ENCODE measurements at places on chromosomes 6 and 20.
A peak's percentile ranks its signal among the peaks of the same experiment; 100 is the strongest.

DNA sequence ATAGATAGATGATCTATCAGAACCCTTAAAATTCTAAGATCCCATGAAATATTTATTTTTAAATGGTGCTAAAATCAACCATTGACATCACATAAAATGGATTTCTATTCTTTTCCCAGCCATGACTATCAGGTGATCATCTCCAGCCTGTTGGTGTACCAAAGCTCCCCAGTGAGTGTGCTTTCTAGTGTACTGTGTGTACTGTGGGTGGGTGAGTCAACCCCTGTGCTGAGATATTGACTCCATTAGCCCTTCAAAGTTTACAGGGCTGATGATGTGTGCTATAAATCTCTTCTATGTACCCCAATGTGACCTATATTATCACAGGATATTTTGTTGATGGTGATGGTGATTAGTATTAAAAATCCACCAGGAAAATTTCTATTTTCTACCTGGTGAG lies 344.6 kb downstream of the MMUT start:
- no peak for DNase-seq

DNA sequence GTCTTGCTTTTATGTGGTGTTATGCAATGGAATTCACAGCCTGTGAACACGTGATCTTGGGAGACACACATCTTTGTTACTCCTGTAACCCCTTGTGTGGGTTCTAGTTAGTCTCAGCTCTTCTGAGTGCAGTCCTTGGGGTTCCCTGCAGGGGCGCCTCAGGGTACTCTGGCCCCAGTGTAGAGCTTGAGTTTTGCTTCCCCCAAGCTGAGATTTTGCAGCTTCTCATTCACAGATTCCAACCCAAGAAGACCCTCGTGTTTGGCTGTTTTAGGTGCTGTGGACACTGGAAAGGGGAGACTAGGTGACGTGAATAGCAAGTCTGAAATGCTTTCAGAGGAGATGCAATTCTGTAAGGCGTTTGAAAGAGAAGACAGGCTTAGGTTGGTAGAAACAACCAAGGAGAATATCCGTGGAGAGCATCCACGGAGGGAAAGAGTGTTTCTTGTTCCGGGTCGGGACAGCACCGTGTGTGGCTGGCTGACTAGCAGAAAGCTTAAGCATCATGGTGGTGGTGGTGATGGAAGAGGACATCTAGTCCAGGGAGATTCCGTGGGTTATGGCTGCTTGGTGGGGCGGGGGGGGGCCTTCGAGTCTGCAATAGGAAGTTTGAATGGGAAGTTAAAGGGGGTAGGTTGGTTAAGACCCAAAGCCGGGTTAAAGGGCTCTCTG lies 30.1 kb downstream of the DUSP22 start:
- DNase-seq = no peak

DNA sequence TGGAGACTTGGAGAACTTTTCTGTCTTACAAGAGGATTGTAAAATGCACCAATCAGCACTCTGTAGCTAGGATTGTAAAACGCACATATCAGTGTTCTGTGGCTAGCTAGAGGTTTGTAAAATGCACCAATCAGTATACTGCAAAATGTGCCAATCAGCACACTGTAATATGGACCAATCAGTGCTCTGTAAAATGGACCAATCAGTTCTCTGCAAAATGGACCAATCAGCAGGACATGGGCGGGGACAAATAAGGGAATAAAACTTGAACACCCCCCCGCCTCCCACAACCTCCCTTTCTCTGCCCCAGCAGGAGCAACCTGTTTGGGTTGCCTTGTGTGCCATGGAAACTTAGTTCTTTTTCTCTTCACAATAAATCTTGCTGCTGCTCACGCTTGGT lies 12.8 kb upstream of the RPS10 start:
- DNase-seq = no peak

DNA sequence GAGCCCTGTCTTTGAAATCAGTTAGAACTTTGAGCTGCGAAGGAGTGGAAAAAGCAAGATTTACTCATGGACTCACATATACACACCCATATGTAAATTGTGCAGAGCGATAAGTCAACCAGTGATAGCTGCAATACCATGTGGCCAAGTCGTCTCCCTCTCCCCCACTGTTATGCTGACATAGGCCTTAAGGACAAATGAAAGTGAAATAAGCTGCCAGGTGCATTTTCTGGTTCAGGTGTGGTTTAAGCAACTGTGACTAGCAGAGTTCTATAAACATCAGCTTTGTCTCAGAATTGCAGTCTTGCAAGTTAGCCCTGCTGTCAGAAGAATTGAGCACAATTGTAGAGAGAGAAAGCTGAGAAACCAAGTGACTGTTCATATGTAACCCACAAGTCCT lies 9.6 kb downstream of the FAM83B start:
- no peak for DNase-seq

DNA sequence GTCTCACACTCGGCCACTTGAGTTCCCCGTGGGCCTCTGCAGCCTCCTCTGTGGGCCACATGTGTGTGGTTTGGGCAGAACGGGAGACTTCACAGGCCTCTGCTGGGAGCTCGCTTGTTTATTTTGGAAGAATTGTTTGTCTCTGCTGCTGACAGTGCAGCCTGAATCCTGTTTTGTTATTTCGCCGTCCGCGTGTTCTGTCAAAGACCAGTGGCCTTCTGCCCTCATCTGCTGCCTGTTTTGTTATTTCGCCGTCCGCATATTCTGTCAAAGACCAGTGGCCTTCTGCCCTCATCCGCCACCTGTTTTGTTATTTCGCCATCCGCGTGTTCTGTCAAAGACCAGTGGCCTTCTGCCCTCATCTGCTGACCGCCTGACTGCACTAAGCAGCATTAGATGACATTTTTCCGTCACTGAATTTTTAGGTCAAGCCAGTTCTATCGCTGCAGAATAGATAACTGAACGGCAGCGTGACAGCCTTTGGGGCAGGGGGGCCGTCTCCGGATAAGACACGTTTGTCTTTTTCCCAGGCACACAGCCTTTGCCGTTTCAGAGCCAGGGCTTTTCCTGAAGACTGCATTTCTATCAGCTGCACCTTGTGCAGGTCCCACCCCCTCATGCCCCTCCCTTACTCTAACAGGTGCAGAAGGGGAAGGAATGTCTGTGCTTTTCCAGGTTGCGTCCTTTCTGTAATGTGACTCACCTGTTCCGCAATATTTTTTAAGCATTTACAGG lies 158.5 kb upstream of the AFDN start:
- DNase-seq = no peak

- no peak for DNase-seq
Measured at GRCh38 chr20:17803765-17804164, 104.0 kb downstream of the BANF2 start.

DNA sequence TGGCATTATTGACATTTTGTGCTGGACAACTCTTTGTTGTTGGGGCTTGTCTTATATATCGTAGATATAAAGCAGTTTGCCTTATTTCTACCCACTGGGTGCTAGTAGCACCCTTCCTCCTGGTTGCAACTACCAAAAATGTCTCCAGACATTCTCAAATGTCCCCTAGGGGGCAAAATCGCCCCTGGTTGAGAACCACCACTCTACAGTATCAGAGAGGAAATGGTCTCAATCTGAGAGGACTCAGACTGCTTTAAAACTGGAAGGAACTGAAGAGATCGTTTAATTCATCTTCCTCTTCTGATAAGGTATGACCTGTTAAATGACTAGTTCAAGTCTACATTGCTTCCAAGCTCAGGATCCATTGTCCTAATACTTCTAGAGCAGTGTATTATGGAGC lies 14.9 kb downstream of the SH3BGRL2 start:
- no peak for DNase-seq

DNA sequence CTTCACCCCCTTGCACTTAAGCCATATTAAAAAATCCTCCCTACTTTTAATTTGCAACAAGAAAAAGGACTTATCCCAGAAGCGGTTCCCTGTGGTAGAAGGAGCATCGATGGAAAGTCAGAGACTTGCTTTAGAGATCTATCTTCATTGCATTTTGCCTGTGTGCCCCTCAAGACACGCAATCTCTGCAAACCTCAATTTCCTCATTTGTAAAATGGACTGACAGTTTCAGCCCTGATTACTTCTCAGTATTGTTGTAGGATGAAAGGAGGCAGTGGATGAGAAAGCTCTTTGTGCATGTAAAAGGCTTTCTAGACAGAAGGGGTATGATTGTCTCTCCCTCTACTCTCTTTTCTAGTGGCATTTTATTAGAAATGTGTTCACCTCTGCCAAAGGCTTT lies 410.2 kb downstream of the CDC5L start:
- no peak for DNase-seq

- DNase-seq = no peak
Measured at GRCh38 chr6:45386501-45386900, 8.8 kb upstream of the SUPT3H start.

DNA sequence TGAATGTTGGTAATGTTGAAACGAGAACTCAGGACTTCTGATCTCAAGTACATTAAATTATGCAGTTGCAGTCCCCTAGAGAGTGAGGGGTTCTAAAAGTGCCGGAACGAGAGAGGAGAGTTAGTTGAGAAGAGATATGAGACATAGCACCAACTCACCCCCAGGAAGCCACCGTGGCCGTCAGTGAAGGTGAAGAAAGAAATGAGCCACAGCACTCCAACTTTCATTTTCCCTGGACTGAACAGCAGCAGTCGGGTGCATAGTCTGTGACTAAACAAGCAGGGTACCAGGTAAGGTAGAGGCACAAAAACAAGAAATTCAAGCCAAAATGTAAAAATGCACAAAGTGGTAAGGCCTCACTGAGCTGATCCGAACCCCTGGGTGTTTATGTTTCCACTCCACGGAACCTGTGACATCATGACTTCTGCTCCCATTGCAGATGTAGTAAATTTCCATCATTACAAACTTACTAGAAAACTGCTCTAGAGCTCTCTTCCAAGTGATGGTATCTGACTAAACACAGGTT lies 13.2 kb downstream of the ADGRF1 start:
- DNase-seq = no peak

DNA sequence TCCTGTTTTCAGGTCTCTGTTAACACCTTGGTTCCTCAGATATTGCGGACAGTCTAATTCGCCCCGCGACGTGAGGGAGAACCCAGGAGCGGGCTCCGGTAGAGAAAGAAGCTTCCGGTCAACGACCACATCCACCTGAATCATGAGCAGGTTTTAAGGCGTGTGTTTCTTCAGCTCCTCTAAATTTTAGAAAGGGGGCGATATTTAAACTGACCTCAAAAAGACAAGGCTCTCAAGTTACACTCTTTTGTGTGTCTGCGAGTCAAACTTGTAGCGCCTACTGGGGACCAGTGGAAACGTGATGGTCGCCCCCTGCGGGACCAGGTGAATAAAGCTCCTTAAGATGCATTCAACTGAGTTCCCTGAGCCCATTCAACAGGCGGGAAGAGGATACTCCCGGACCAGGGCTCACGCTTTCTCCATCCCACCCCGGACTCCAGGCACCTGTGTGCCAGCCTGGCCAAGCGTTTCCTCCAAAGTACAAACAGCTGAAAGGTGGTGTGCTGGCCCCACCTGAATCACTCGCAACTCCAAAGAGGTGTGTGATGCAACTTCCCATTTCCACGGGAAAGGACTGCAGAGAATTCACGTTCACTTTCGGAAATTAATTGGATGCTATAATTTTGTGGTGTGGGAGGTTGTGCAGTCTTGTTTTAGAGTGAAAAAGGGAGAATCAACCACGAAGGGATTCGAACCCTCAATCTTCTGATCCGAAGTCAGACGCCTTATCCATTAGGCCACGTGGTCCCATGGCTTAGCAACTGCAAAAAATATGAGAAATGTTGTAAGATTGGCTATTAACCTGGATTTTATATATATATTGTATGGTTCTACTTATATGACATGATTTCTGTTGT lies 17.0 kb downstream of the GPX5 start:
- DNase-seq = peak; percentile 56

- no peak for DNase-seq
Measured at GRCh38 chr6:68776354-68776753, 141.3 kb downstream of the ADGRB3 start.

DNA sequence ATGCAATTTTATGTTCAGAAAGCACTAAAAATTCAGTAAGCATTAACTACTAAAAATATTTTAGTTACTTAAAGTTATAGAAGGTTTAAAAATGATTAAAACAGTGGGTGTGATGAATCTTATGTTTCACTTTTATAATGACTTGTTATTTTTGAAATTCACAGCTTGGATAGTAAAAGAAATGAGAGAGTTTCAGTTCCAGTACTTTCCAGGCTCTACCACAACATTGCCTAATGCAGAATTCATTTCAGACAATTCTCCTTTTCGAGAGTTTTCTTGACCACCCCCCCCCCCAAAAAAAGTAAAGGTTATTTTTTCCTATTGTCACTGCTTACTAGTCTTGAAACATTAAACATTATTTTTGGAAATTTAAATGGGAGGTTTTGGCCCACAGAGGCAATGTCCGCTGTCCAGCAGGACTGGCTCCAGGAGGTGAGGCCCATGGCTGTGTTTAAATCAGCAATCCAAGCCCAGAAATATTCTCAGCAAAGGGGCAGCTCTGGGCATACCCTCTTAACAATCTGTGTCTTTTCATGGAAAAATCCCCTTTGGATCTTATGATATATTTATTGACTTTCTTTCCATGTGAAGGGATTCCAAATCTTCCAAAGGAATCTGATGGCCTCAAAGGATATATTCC lies 519.9 kb downstream of the MAFB start:
- no peak for DNase-seq

- DNase-seq = no peak
Measured at GRCh38 chr20:23868321-23868720, 11.2 kb downstream of the CST5 start.

- DNase-seq = no peak
Measured at GRCh38 chr6:79377888-79378348, 143.4 kb upstream of the HMGN3 start.

GRCh38 chr6:109718991-109719390 lies 27.9 kb downstream of the FIG4 start:
- DNase-seq = no peak

GRCh38 chr6:160793652-160794051 lies 91.6 kb downstream of the PLG start:
- DNase-seq = no peak

GRCh38 chr6:39686976-39687375 lies 38.2 kb downstream of the KIF6 start:
- DNase-seq = no peak

DNA sequence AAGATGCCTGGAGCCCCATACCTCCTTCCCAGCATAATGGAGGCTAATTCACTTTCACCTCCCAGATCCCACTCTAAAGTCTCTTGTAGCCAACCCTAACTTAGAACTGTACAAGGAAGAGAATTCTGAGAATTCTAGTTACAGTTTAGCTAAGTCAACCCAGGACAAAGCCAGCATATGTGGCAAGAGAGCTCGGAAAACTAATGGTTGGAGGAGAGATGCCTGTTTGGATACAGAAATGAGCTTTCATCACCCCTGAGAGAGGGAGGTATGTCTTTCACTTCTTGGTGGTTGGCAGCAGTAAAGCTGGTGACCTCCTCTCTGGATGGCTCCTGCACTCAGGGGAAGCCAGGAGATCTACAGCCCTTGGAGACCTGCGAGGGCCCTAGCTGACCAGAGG lies 252.6 kb upstream of the SUPT3H start:
- no peak for DNase-seq

All from CD4-positive, alpha-beta memory T cell (primary cell).